Activated naive CD4-positive, alpha-beta T cell treated with anti-CD3 and anti-CD28 coated beads for 36 hours (primary cell): ENCODE measurements at places on chromosomes 12 and 14. TPM values are rescaled to one million over a fixed set of nuclear protein-coding genes. Genes with fewer than 3 reads are reported as not detected.

DNA sequence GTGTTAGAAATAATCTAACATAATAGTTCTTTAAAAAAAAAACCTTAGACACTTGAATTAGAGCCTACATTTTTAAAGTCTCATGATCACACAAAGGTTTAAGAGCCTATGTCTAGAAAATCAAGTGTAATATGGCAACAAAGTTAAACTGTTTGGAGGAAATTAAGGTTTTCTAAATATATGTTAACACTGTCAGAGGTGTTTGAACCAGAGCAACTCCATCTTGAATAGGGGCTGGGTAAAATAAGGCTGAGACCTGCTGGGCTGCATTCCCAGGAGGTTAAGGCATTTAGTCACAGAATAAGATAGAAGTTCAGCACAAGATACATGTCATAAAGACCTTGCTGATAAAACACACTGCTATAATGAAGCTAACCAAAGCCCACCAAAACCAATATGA lies 12.4 kb downstream of the CPNE8 start:
- H3K27me3 ChIP-seq, result no peaks in the 10 kb centered on the region
- no peak overlapping the region for H3K4me3 ChIP-seq
- DNase-seq, result no peak
- H3K36me3 ChIP-seq, result no peaks in the 10 kb centered on the region

Gene TAS2R20
- total RNA-seq, result 0.54 TPM

DNA sequence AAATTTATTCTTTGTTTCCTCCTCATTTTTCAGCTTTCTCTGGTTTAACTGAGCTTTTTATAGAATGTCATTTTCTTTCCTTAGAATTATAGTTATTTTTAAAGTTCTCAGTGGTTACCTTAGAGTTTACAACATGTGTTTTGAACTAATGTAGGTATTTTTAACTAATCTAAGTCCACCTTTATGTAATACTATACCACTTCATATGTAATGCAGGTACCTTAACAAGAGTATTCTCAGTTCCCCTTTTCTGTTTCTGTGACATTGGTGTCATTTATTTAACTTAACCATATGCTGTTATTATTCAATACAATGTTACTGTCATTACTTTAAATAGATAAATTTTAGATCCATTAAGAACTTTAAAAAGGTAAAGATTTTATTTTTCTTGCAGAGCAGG lies 30.3 kb upstream of the KCNC2 start:
- no peak overlapping the region for H3K4me3 ChIP-seq
- no peak for DNase-seq
- no peaks in the 10 kb centered on the region for H3K36me3 ChIP-seq
- H3K27me3 ChIP-seq, result no peaks in the 10 kb centered on the region
- H3K27ac ChIP-seq, result no peak overlapping the region
- no peaks in the 10 kb centered on the region for H3K4me1 ChIP-seq

DNA sequence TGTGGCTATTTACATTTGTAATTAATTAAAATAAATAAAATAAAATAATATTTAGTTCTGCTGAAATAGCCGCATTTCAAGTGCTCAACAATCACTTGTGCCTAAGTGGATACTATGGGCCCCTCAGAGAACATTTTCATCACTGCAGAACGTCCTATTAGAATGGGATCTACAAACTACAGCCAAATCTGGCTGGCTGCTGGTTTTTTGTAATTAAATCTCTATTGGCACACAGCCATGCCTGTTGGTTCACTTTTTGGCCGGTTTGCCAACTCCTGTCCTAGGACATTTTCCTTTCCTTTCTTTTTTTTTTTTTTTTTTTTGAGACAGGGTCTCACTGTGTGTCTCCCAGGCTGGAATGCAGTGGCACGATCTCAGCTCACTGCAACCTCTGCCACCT lies 9.8 kb downstream of the CCDC63 start:
- DNase-seq, result no peak
- H3K27ac ChIP-seq, result no peak overlapping the region
- no peaks in the 10 kb centered on the region for H3K36me3 ChIP-seq
- no peak overlapping the region for H3K4me3 ChIP-seq

- no peak for DNase-seq
- H3K27ac ChIP-seq, result no peak overlapping the region
- H3K36me3 ChIP-seq, result peaks cover 28% of the 10 kb centered on the region
- no peaks in the 10 kb centered on the region for H3K27me3 ChIP-seq
- H3K4me1 ChIP-seq, result peaks cover 29% of the 10 kb centered on the region
- H3K4me3 ChIP-seq, result no peak overlapping the region
Observed at GRCh38 chr12:123388951-123389559, 5.1 kb downstream of the KMT5A start.

- H3K27ac ChIP-seq, result no peak overlapping the region
- no peak overlapping the region for H3K4me3 ChIP-seq
- no peaks in the 10 kb centered on the region for H3K36me3 ChIP-seq
- DNase-seq, result no peak
- H3K4me1 ChIP-seq, result no peaks in the 10 kb centered on the region
Observed at GRCh38 chr14:33959692-33960151, 8.8 kb upstream of the EGLN3 start.

GRCh38 chr12:4736091-4736490 lies 15.9 kb downstream of the GALNT8 start:
- H3K4me1 ChIP-seq, result no peaks in the 10 kb centered on the region
- H3K27me3 ChIP-seq, result peaks cover 4% of the 10 kb centered on the region
- no peak for DNase-seq
- H3K4me3 ChIP-seq, result no peak overlapping the region

Gene GPR137C
- 0.07 TPM for total RNA-seq
